Tibial artery (tissue), 4 donors: ENCODE measurements at places on chromosomes 1 and 21.

GRCh38 chr21:34887725-34888568, 161.2 kb downstream of the RUNX1 start:
- peak; percentile 88 for DNase-seq

- DNase-seq, result no peak
Observed at GRCh38 chr1:210684466-210685294, 356.0 kb downstream of the HHAT start.

DNA sequence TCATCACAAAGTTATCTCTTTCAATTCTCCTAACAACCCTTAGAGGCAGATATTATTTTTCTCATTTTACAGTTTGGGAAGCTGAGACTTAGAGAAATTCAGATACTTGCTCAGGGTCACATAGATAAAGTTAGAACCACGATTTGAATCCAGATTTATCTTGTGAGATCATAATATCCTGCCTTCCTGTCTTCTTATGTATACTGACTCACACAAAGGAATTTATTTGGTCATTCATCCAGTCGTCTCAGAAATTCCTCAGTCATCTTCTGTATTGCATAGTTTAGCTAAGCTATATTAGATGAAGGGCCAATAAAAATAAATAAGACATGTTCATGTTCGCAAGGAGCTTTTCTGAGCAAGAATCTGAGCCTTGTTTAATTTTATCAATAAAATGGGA, 35.8 kb upstream of the RUNX1 start:
- no peak for DNase-seq

- no peak for DNase-seq
Observed at GRCh38 chr1:233289676-233290075, 5.8 kb downstream of the PCNX2 start.

GRCh38 chr1:104387716-104388508, 638.2 kb downstream of the AMY1C start:
- DNase-seq, result no peak

DNA sequence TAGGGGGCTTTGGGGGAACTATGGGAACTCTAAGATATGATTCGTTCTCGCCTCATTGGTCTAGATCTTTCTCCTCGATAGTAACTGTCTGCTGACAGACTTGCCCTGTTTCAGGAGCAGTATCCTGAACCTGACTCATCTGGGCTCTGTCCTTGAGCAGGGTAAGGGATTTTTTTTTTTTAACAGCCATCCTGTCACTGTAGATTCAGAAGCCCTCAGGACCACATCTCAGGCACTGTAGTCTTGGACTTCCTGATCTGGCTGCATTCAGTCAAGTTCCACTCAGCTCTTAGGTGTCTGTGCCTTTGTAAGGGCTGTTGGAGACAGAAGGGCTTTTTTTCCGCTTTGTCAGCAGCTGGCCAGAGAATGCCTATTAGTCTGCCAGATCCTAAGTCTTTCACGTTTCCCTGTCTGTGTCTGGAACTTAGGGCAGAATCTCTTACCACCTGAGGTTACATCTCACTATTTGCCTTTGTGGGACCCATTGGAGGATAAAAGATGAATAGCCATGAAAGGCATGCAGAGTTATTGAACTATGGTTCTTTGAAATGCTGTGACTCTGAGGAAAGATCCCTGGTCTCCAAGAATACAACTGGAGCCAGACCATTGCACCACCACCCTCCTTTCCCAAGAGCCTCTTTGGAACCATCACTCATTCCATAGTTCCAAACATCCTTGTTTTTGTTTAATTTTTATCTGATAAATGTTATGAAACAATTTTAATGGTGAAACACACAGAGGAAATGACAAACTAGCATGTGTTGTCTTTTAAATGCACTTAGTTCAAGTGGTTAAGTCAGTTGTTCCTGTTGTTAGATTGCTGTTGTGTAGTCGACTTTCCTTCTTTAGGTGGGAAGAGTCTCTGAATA, 49.7 kb upstream of the MACF1 start:
- peak; percentile 64 for DNase-seq

- DNase-seq, result peak; percentile 64
Observed at GRCh38 chr21:45424854-45425795, 20.2 kb downstream of the COL18A1 start.
